ENCODE measurements at places on chromosomes 4 and X.
A peak's percentile ranks its signal among the peaks of the same experiment; 100 is the strongest.

GRCh38 chrX:150542846-150543229 is 25.6 kb upstream of the MTM1 start:
- DNase-seq: no peak

- DNase-seq: no peak
These were observed 56.3 kb downstream of the DTHD1 start for GRCh38 chr4:36337665-36338185.

- no peak for DNase-seq
These were observed 105.7 kb upstream of the PDLIM3 start for GRCh38 chr4:185640811-185641675.

- no peak for DNase-seq
These were observed 392.3 kb downstream of the CENPC start for GRCh38 chr4:67152976-67153375.

GRCh38 chr4:186304866-186305505 is 39.0 kb downstream of the F11 start:
- no peak for DNase-seq

DNA sequence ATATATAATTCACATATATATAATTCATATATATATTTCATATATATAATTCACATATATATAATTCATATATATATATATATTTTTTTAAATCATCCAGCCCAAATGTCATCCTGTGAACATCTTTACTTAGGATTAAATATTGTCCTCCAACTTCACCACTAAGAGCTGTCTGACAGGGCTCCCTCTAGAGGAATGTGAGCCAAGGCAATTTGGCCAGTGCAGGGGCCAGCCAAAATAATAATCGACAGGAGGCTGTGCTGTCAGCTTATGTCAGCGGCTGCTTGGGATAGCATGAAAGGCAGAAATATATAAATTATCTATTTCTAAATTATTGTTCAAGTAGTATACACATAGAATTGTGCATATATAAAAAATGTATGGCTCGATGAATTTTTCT is 29.5 kb downstream of the EGFL6 start:
- DNase-seq: no peak

GRCh38 chrX:31563792-31564191 is 492.0 kb upstream of the FTHL17 start:
- DNase-seq: no peak

DNA sequence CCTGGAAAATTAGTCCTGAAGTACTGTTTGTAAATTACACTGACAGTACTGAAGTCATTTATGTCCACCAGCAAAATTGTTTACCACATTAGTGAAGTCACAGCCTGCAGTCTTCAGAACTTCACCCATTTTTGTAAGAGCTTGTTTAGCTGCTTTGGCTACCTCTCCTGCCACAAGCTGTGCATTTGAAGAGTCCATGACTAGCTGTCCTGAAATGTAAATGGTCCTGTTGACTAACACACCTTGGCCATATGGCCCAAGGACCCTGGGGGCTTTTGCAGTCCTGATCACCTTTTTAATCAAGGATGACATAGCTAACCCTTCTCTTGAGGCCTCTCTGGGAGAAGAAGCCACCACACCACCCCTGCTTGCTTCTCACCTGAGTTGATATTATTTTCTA is 21.4 kb upstream of the ZNF518B start:
- no peak for DNase-seq

GRCh38 chrX:133323431-133323830 is 91.9 kb downstream of the GPC4 start:
- DNase-seq: no peak

- no peak for DNase-seq
These were observed 16.2 kb upstream of the ZCCHC12 start for GRCh38 chrX:118807151-118808017.

DNA sequence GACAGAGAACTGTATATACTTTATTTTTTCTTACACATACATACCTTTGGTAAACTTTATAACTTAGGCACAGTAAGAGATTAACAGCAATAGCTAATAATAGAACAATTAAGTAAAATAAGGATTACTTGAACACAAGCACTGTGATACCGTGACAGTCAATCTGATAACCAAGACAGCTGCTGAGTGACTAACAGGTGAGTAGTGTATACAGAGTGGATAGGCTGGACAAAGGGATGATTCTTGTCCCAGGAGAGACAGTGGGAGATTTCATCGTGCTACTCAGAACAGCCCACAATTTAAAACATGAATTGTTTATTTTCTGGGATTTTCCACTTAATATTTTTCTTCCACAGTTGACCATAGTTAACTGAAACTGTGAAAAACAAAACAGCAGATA is 411.8 kb downstream of the PPP1R2C start:
- no peak for DNase-seq

- DNase-seq: no peak
These were observed 285.4 kb upstream of the BOD1L1 start for GRCh38 chr4:13912966-13913365.

GRCh38 chrX:138754861-138755260 is 43.3 kb upstream of the FGF13 start:
- no peak for DNase-seq

DNA sequence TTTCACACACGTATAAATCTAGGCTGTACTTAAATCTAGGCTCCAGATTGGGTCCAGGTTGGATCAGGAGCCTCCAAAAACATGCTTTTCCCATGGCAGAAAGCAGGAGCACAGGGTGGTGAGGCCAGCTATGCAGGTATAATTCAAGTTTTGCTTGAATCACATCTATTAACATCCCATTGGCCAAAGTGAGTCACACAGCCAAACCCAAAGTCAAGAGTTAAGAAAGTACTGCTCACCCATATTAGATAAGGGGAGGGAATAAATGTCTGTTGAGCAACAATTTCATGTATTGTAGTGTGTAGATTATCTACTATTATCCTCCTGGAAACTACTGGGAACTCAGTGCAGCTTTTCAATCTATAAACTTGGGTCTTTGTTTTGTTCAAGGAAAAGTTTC is 12.8 kb downstream of the SUPT20HL2 start:
- no peak for DNase-seq

- DNase-seq: no peak
These were observed 35.5 kb upstream of the UGT2B4 start for GRCh38 chr4:69531251-69531650.

GRCh38 chr4:73451981-73452747 is 16.1 kb downstream of the AFP start:
- no peak for DNase-seq

DNA sequence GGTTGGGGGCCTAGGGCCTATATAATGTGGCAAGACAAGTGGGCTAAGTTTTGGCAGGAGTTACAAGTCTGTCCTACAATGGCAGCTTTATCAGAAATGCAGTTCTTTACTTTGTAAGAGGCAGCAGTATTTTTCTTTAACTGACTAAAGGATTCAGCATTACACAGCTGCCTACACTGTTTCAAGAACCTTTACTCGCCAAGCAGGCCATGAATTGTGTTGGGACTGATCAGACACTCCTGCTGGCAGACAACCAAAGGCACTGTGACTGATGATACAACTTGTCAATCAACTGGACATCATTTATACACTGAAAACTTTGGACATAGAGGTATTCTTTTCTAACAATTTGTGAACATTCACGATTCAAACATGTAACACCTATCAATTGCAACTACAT is 4.3 kb downstream of the MORC4 start:
- DNase-seq: no peak

GRCh38 chr4:185307136-185307950 is 88.4 kb downstream of the LRP2BP start:
- no peak for DNase-seq

GRCh38 chr4:858041-858481 is 32.1 kb upstream of the CPLX1 start:
- peak; percentile 9 for DNase-seq

DNA sequence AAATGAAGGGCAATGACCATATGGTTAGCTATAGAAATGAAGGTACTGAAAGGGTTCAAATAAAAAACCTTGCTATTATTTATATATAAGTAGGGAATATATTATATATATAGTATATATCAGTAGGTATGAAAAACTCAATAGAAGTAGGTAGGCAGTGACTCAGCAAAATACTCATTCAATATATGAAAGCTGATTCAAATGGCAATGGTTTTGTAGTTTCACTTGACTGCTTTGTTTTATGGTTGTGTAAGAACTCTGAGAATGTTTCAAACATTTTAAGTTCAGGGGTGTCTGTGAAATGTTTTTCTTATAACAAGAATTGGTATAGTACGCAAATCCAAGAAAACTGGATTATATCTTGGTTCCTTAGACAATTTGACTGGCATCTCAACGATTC is 4.1 kb downstream of the ZNF280C start:
- DNase-seq: no peak

GRCh38 chr4:101067383-101067782 is 279.9 kb downstream of the PPP3CA start:
- DNase-seq: no peak

DNA sequence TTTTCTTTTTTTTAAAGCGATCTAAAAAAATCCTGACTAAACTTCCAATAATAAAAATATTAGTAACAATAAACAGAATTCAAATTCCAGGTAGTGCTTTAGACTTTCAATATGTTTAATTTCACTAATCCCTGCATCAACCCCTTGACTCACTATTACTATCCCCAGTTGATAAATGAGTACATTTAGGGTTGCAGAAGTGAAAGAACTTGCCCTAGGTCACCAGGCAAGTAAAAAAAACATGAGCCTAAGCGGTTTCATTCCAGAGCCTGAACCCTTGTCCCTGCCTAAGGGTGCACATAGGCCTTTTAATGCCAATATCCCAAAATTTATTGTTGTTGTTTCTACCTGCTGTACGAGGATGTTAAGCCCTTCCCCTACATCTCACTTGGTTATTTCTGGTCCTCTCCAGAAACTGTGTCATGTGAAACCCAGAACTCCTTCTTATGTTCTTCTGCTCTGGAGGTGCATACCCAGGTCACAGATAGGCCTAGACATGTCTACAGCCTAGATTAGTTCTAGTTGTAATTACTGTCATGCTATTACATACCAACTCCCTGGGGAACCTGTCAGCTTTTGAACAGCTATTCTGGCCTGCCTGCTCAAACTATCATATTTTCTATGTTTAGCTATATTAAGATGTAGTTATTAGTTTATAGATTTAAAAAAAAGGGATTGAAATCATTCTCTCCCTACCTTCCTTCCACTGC is 244.5 kb upstream of the PITX2 start:
- no peak for DNase-seq

DNA sequence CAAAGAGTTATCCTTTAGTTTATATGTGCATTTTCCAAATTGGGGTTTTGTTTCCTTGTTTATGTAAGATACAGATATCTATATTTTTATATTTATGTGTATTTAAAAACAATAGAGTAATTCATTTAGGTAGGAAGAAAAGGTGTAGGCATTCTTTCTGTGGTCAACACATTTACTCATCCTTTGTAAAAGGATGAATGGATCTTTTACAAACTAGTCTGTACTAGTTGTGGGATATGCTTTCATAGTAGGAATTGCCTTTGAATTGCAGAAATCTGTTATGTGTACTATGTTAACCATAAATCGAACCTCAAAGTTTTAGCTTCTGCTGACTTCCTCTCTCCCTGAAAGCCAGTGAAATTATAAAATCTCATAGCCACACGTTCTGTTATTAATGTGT is 128.5 kb downstream of the REPS2 start:
- no peak for DNase-seq

DNA sequence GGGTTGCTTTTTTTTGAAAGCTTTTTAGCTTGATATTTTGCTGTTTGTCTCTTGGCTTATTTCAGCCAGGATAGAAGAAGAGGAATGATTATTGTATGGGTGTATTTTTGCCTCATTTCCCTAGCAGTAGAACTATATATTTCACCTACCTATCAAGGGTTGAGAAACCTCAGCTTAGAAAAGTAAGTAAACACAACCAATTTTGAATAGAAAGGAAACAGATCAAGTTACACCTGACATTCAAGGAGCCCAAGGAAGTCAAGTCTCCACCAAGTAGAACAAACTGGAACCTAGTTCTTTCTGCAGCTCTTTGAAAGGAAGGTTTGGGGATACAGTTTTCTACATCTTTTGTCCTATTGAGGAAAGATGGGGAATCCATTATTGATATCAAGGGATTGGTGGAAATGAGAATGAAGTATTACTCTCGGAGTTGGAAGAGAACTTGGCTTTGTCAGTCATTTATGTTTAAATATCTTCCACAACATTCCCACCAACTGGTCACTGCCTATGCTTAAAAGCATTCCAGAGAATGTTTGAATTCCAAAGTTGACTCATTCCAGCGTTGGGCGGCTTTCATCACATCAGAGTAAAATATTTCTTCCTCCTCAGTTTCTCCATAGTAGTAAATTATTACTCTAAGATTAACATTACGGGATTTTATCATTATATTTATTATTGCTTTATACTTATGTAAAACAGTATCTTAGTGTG is 207.8 kb upstream of the CNKSR2 start:
- DNase-seq: no peak

DNA sequence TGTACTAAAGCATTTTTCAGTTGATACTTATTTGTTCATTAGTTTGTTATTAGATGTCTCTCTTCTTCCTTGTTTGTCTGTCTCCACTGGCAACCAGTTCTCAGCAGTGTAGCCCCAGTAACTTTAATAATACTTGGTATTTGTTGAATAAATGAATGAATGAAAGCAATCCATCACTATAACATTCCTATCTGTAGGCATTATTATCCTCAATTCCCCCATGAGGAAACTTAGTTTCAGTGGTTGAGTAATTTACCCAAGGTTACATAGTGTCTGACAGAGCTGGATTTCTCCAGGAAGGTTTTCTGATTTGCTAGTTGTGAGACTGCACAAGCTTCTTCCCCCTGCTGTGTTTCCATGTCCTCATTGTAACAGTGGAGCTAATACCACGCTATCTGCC is 27.8 kb upstream of the MAOB start:
- DNase-seq: no peak

DNA sequence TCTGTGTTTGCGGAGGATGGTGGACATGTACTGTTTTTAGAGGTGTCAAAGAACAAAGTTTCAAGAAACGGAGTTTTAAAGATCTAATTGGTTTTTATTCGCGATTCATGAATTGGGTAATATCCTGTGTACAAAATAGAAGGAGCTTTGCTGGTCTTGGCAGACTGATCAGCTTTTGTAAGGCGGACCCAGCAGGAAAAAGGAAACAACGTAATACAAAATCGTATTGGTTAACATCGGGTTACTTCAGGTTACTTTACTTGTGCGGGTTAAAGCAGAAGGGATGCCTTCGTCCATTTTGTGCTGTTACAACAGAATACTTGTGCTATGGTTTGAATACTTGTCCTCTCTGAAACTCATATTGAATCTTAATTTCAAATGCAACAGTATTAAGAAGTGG is 11.4 kb upstream of the NYX start:
- DNase-seq: no peak

GRCh38 chr4:175034986-175035705 is 117.0 kb downstream of the ADAM29 start:
- DNase-seq: no peak

DNA sequence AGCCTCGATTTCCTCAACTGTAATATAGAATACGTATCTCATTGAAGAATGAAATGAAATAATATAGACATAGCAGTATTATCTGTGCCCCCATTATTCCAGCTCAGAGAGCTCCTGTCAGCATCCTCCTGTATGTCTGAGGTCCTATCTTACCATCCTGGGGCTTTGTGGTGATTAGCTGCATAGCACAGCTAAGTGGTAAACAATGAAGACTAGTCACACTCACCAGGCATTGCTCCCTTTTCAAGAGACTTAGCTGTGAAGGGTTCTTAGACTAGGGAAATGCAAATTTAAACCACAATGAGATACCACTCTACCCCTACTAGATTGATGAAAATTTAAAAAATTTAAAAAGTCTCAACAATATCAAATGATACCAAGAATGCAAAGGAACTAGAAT is 172.9 kb downstream of the SLC39A8 start:
- DNase-seq: no peak

GRCh38 chr4:7821245-7822136 is 118.2 kb downstream of the AFAP1 start:
- DNase-seq: no peak

Data from left hindlimb (tissue), 1 donor.